Activated gamma-delta T cell treated with anti-CD3 and anti-CD28 coated beads, Interleukin-2, amount 50 U/mL, for 16 hours (primary cell): ENCODE measurements at places on chromosomes 2 and 18.

GRCh38 chr2:241863536-241863954 is 4.9 kb upstream of the PDCD1 start:
- DNase-seq = no peak

GRCh38 chr2:187654535-187654934 is 100.3 kb upstream of the TFPI start:
- DNase-seq = no peak

DNA sequence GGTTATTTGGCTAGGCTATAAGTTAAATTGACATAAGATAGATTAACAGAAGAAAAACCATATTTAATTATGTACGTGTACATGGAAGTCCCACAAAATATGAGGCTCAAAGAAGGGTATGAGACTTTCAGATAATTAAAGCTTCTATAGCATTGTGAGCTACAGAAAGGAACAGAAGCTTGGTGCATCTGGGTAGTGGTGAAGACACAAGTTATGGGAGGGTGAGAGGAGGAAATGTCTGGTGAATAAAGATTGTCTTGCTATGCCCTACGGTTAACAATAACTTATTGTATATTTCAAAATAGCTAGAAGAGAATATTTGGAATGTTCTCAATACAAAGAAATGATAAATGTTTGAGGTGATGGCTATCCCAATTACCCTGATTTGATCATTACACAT is 6.8 kb upstream of the FAM124B start:
- DNase-seq = no peak

- no peak for DNase-seq
Measured at GRCh38 chr2:32711219-32711618, 83.4 kb downstream of the TTC27 start.

DNA sequence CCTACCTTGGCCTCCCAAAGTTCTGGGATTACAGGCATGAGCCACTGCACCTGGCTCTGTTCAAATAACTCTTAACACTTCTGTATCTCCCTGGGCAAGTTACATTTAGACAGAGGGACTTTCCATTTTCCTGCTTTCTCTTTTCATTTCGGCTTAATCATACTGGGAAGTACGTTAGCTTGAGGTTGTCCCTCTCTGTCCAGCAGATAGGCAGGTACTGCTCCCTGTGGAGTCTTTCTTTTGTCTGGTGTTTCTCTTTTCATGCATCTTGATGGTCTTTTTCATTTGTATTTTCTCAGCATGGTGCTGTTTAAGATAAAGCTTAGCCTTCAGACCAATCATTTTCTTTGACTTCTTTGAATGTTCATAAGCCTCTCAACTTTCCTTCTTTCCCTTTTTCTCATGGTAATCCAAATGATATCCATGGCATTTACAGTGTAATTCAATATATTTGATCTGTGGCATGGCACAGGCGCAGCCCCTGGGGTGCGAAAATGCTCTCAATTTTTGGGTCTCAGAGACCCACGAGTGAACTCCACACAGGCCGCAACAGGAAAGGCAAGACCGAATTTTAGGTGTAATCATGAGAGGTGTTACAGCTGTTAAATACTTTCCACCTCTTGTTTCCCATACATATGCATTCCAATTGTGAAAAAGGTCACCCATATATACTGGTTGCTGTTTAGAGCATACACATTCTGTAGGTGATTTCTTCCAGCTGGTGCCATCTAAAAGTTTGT is 99.9 kb upstream of the MYO3B start:
- no peak for DNase-seq

DNA sequence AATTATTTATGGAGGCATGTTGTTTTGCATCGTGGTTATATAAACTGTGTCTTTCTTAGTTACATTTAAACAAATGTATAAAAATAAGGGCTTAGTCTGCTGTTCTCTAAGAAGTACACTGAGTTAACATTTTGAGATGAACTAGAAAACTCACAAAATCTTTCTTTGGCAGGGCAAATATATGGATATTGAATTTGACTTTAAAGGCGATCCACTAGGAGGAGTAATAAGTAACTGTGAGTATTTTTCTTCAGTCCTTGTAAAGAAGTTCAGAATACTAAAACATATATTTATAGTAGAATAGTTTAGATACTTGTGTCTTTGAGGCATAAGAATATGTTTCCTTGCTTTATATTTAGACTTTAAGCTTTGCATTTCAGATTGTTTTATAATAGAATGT is 104.8 kb downstream of the MYO1B start:
- DNase-seq = no peak
